ENCODE measurements at places on chromosomes 4 and X.

DNA sequence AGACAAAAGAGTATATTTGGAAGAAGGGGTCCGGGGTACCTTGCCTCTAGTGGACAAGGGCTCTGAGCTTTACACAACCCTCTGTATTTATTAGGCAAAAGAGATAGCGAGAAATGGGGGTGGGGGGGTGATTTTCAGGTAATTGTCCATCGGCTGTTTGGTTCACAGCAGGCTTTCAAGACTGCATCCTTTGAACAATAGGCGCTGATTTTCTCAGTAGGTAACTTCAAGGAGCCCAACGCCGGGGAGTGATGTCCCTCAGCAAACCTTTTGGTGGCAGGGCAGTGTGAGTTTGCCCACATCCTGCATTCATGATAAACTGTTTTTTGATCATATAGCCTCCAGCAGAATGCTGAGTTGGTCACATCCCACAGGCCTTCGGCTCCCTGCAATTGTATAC is 61.6 kb downstream of the KDM5C start:
- no peak for DNase-seq

DNA sequence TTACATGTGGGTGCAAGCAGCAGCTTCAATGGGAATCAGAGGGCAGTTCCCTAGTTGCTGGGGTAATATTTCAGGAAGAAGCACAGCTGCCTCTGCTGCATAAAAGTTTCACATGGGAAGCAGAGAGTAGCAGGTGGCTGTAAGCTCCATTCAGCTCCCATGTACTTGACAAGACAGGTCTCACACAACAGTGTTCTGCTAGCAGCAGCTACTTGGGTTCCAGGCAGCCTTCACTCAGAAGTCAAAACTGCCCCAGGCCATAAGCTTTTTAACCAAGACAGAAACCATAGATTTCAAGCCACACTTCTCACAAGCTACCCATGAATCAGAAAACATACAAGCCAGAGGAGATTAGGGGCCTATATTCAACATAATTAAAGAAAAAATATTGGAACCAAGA is 41.4 kb upstream of the SPIN2A start:
- DNase-seq = no peak

DNA sequence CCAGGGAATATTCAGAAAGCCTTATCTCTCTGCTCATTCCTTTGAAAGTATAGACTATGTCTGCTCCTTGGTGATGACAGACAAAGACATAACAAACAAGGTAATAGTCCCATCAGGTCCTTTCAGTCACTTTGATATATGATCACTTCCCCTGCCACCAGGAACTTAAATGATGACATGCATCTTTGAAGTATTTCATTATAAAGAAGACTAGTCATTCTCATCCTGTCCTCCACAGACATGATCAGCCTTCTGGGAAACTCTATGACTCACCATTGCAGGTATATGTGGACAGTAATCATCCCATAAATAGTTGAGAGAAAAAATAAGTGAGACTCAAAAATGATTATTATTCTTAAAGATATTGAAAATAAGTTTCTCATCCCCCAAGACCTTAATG is 117.5 kb upstream of the VCX2 start:
- no peak for DNase-seq

- no peak for DNase-seq
Measured at GRCh38 chrX:69000877-69001276, 164.4 kb downstream of the PJA1 start.

- DNase-seq = no peak
Measured at GRCh38 chr4:663438-664428, 10.3 kb downstream of the ATP5ME start.

DNA sequence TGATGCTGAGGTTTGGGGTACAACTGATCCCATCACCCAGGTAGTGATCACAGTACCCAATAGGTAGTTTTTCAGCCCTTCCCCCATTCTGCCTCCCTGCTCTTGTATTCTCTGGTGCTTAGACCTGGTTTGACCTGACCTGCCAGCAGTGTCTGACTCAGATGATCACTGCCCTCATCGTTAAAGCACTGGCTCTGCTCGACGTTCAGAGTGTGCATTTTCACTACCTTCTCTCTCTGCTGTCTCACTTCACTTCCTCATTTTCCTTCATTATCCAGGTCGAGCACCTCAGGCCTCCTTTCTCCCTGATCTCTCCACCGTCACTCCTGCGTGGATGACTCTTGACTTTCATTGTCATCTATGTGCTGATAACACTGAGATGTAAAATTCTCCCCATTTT is 83.6 kb downstream of the PARM1 start:
- no peak for DNase-seq

GRCh38 chr4:4204401-4204745 is 22.4 kb downstream of the OTOP1 start:
- DNase-seq = no peak

DNA sequence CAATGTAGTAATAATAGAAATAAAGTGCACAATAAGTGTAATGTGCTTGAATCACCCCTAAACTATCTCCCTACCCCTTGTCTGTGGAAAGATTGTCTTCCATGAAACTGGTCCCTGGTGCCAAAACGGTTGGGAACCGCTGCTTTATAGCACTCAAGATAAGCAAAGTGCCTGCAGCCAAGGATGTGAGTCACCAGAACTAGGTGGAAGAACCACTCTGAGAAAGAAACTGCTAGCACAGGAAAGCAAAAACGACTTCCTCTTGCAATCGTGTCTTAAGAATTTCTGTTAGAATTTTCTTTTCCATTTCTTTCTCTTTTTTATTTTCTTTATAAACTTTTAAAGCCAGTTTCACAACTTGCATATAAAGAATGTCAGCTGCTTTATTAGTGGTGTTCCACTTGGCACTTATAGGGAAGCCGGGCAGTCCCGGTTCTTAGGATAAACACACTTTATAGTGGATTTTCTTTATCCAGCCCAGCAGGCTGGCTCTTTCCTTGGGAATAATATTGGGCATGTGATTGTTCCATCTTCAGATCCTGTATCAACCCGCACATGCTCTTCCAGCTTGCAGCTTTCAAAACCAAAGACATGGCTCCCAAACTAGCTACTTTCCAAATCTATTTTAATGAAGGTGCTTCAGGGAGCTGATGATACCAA is 32.3 kb upstream of the CXCL8 start:
- DNase-seq = peak; percentile 86

- DNase-seq = no peak
Measured at GRCh38 chrX:14591976-14592375, 62.6 kb downstream of the GLRA2 start.

- no peak for DNase-seq
Measured at GRCh38 chr4:83454686-83455085, 937 bp downstream of the HELQ start.

DNA sequence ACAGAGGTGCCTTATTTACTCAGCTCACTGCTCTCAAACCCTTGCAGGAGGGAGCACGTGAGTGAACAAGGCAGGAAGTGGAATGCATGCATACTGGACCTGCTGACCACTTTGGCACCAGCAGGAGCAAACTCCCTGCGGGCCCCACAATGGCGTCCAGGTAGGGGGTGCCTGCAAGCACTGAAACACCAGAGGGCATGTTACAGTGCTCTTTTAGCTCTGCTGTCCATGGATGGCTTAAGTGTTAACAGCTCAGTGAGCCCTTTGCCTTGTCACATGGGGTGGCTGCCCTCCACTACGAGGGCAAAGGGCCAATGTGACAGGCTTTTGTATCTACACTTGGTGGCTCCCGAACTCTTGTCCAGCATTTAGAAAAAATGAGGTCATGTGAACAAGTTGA is 199.5 kb upstream of the UGT8 start:
- DNase-seq = no peak

DNA sequence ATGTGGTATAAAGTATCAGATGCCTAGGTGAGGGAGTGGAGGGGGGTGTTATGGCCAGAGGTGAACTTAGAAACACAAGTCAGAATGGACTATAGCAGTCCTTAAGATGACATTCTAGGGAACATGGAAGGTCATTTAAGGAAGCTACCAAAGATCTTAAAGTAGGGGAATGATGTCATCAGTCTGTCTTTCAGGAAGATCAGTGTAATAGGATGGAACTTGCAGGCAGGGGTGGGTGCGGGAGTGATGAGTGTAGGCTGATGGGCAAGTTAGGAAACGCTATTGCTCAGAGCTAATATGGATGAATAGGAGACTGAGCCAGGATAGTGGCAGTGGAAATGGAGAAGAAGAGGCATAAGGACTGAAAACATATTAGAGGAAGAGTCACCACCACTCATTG is 27.5 kb upstream of the CWH43 start:
- no peak for DNase-seq

DNA sequence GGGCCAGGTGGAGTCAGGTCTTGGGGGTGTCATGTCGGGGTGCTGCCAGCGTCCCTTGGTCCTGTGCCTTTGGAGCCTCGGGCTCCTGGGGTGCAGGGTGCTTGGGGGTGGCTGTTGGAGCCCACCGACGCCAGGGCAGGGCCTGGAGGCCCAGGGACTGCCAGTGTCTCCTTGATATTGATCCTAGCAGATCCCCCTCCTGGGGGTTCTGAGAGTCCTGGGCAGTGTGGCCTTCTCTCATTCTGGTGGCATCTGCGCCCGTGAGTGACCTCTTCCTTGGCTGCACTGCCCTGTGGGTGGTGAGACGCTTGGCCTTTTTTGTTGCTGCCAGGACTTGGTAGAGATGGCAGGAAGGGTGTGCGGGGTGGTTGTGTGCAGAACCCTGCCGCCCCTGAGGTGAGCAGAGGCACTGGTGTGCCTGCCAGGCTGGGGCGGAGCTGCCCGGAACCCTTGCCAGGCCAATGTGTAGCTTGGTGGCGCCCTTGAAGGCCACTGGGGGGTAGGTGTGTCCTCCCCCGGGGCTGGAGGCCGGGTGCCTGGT is 7.0 kb downstream of the NAT8L start:
- DNase-seq = no peak

- no peak for DNase-seq
Measured at GRCh38 chr4:3446631-3447320, 5.0 kb downstream of the HGFAC start.

DNA sequence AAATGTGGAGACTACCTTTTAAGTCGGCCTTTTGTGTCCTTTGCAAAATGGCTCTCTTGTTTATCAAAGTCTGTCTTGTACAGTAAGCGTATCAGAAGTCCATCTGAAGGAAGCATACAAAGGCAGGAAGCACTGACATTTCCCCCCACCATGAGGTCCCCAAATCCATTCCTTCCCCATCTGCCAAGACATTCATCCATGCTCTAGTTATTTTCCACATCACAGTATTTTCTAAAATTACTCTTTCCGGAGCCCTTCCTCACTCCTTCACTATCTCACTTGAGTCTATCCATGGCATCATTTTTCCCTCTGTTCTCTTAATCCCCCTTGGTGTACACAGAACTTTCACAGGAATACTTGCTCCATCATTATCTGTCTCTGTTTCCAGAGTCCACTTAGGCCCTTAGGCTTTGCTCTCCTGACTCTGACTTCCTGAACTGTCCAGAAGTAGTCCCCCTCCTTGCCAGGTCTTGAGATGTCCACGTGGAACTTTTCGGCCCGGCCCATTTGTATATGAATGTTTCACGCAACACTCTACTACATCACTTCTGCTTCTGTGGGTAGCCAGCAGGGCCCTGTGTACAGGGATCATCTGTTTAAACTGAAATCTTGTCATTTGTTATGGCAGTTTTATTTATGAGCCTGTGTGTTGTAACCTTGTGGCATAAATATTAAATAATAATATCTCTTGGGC is 2.1 kb downstream of the SEL1L3 start:
- peak; percentile 27 for DNase-seq

DNA sequence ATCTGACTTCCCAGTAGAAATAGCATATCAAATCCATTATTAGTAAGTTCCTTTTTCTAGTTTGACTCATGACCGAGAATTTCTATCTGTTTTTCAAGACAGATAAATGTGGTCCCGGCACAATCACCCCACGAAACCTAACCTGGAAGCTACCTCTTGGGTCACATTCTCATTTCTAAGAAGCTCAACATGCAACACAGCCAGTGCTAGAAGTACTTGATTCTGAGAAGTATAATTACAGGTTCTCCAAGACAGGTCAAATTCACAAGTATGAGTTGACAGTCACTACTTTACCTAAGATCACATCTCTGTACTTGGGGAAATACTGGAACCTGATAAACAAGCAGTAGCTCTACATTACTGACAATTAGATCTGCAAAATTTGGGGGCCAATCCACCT is 54.0 kb upstream of the PLAC1 start:
- DNase-seq = no peak

GRCh38 chr4:82201805-82202641 is 171.8 kb downstream of the HNRNPD start:
- peak; percentile 24 for DNase-seq

DNA sequence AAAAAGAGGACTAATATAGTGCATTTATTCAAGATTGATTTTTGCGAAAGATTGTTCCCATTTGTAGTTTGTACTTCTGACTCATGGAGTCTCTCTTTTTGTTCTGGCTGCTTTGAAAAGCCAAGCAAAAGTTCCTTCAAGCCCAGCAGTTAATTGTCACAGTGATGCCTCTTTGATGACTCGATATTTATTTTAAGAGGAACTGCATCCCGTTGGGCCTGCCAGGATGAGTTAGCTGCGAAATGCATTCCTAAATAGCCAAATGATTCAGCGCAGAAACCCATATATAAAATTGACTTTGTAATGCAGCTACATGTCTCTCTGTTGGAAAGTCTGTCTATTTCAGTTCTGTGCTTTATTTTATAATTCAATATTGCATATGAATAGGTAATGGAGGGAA is 295.1 kb downstream of the GBA3 start:
- no peak for DNase-seq

DNA sequence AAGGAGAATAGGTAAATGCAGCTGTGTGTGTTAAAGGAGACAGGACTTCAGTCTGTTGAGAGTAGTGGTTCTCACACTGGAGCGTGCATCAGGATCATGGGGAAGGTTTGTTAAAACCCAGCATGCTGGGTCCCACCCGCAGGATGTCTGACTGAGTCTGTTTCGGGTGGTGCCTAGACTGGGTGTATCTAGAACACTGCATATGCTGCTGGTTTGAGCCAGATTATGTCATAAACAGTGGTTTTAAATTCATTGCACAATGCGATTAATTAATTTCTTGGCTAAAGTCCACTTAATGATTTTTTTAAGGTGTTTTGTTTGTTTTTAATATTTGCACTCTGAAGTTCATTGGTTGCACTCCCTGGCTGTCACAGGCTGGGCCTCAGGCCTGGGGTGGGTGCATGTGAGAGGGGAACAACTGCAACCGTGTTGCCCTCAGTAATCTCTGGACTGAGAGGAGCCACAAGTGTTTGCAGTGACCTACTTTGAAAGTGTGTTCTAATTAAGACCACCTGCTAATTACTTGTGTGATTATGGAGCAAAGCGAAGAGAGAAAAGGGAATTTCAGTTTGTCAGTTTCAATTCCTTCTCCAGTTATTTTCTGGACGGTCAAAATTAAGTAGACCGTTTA is 8.3 kb downstream of the HCCS start:
- DNase-seq = no peak

GRCh38 chr4:84531689-84532088 is 32.6 kb upstream of the NKX6-1 start:
- no peak for DNase-seq

GRCh38 chrX:19127649-19128168 is 5.4 kb upstream of the ADGRG2 start:
- peak; percentile 2 for DNase-seq

DNA sequence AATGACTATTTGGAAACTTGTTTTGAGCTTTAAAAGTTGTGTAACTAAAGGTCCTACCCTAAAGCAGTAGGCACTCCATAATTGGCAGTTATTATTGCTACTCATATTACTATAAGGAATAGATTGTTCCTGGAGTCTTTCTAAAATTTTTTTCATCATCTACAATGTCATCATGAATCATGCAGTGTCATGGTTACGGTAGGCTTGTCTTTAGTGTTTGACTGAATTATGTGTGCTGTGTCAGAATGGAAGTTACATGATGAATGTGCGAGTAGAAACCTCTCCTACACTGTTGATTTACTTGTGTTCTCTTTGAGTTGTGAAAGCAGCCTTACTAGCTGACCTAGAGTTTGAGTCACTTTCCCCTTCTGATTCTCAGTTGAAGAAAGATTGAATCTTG is 1099.9 kb downstream of the RAPGEF2 start:
- DNase-seq = no peak

GRCh38 chrX:39821709-39822095 is 276.1 kb downstream of the BCOR start:
- DNase-seq = no peak

All from adrenal gland (tissue), 19 donors.